ENCODE measurements at places on chromosomes 7 and 10. TPM values are rescaled to one million over a fixed set of nuclear protein-coding genes. Genes with fewer than 3 reads are reported as not detected.
A peak's percentile ranks its signal among the peaks of the same experiment; 100 is the strongest.

GRCh38 chr7:30800785-30801252, 29.6 kb downstream of the MINDY4 start:
- no peak overlapping the region for H3K27ac ChIP-seq
- peak; percentile 59 for DNase-seq
- H3K4me3 ChIP-seq: no peak overlapping the region
- no peaks in the 10 kb centered on the region for H3K4me1 ChIP-seq

- no peak for DNase-seq
- no peaks in the 10 kb centered on the region for H3K36me3 ChIP-seq
- H3K27ac ChIP-seq: no peak overlapping the region
- H3K27me3 ChIP-seq: no peaks in the 10 kb centered on the region
- H3K4me3 ChIP-seq: no peak overlapping the region
Measured at GRCh38 chr10:70943249-70943648, 54.9 kb upstream of the PCBD1 start.

GRCh38 chr7:95777269-95777668, 4.9 kb downstream of the DYNC1I1 start:
- H3K4me3 ChIP-seq: no peak overlapping the region
- H3K4me1 ChIP-seq: no peaks in the 10 kb centered on the region
- no peak overlapping the region for H3K27ac ChIP-seq
- no peaks in the 10 kb centered on the region for H3K36me3 ChIP-seq
- H3K27me3 ChIP-seq: peaks cover 15% of the 10 kb centered on the region
- no peak for DNase-seq

DNA sequence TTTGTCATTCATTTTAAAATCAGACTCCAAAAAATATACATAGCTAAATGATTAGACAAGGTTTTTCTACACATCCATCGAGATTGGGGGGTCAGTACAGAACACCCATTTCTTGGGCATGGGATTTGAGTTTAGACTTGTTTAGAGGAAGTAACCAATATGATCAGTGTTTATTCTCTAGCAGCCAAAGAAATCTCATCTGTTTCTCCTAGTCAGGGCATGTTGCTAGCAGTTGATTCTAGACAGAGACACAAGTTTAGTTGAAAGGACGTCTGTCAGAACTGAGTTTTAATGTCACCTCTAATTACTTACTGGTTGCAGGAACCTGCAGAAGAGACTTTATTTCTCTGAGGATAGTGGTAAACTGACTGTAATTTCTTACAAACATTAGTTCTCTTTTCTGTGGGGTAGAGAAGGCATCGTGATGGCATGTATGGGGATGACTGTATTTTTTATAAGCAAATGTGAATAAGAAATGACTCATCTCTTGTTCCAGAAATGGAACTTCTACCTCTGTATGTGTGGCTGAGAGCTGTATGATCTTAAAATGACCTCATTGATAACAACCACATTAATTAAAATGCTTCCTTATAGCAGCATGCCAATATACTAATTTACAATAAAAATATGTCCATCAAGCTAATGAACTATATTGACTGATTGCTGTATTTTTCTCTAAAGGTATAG, 30.6 kb upstream of the RHOBTB1 start:
- H3K4me1 ChIP-seq: no peaks in the 10 kb centered on the region
- H3K36me3 ChIP-seq: no peaks in the 10 kb centered on the region
- no peak overlapping the region for H3K27ac ChIP-seq
- H3K4me3 ChIP-seq: no peak overlapping the region
- H3K27me3 ChIP-seq: peaks cover 8% of the 10 kb centered on the region

- H3K27ac ChIP-seq: no peak overlapping the region
- no peaks in the 10 kb centered on the region for H3K36me3 ChIP-seq
- no peaks in the 10 kb centered on the region for H3K27me3 ChIP-seq
- no peak overlapping the region for H3K4me3 ChIP-seq
- H3K4me1 ChIP-seq: no peaks in the 10 kb centered on the region
- DNase-seq: no peak
Measured at GRCh38 chr10:22723343-22723779, 9.0 kb upstream of the PIP4K2A start.

DNA sequence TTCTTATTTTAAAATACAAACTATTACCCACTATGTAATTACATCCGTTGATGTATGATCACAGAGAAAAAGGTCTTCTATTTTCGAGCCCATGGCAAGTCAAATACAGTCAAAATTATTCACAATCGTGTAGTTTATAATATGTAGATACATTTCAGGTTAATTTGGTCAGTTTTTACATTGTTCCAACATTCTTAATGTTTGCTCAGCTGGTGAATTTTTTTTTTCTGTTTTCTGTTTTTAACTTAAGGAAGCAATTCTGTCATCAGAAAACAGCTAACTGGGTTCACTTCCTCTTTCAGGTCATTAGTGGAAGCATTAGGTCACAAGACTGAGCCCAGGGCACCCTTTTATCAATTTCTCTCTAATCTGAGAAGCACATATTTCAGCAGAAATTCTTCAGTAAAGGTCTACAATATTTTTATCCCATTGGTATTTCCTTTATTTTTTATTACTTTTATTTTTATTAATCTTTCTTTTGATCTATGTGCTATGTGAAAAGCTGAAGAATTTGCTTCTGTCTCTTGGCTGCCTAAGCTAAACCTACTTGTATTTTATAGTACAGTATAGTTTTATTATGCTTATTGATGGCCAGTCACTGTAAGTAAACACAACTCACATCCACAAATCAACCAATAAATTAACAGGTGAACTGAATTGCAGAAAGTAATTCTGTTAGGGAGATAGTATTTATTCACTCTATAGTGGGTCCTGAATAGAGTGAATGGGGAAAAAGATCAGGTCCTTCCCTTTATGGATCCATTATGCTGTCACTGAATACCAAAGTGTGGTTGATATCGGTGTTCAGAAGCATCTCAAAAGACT, 84.6 kb downstream of the ICA1 start:
- H3K27me3 ChIP-seq: no peaks in the 10 kb centered on the region
- peaks cover 51% of the 10 kb centered on the region for H3K4me1 ChIP-seq
- no peaks in the 10 kb centered on the region for H3K36me3 ChIP-seq
- H3K4me3 ChIP-seq: peak overlapping the region; percentile 82

The NEUROD6 gene
- total RNA-seq: not detected

DNA sequence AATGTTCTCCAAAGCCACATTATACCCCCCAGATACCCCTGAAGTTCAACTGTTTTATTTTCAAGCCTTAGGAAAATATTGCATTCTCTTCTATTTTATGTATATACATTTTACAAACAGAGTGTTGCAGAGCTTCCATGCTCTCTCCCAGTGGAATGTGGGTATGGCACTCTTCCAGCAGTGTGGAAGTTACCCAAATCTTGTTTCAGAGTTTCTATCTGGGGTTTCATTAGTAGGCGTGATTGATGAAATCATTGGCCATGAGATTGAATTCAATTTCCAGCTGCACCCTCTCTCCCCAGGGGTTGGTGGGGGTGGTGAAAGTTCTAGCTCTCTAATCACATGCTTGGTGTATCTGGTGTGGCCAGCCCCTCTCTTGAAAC, 350.4 kb downstream of the RPS24 start:
- H3K4me3 ChIP-seq: no peak overlapping the region
- no peaks in the 10 kb centered on the region for H3K27me3 ChIP-seq
- no peaks in the 10 kb centered on the region for H3K4me1 ChIP-seq
- DNase-seq: no peak
- H3K27ac ChIP-seq: no peak overlapping the region

- H3K36me3 ChIP-seq: no peaks in the 10 kb centered on the region
- H3K27ac ChIP-seq: no peak overlapping the region
- no peaks in the 10 kb centered on the region for H3K27me3 ChIP-seq
- peak; percentile 11 for DNase-seq
- peak overlapping the region; percentile 32 for H3K4me3 ChIP-seq
- peaks cover 10% of the 10 kb centered on the region for H3K4me1 ChIP-seq
Measured at GRCh38 chr10:24519950-24520349, 203.7 kb downstream of the ARHGAP21 start.

The SBDS gene
- 285 TPM for total RNA-seq

DNA sequence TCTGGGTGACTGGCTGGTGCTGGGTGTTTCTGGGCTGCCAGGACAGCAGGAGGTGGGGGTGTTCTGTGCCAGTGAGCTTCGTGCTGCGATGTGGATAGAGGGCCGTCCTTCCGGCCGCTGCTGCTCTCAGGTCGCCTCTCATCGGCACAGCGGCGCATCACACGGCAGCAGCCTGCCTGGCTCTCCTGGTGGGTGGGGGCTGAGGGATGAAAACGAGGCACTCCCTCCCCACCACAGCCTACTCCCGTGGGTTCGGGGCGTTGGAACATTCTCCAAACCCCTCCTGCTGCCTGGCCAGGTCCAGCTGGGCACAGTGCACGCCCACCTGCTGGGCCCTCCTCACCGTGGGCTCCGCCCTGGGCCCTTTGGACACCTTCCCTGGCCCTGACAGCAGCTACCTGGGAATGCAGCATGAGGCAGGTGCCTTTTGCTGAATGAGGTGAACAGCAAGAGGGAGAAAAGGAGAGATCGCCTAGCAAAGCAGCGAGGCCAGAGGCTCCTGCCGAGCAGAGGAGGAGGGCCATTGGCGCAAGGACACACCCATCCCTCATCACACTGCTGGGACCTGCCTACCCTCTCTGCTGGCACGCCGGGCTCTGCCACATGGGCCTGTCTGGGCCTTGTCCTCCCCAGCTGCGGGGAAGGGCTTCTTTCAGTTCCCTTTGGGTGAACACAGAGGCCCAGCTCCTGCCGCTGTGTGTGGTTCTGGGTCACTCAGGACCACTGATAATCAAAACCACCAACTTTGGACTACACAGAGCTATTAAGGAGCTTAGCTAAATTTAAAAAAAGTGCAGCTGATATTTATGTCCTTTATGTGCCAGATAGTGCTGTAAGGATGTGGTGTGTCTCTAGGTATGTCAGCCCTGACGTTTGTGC, 33.4 kb downstream of the INPP5A start:
- no peak overlapping the region for H3K4me3 ChIP-seq
- H3K27ac ChIP-seq: no peak overlapping the region
- peaks cover 24% of the 10 kb centered on the region for H3K4me1 ChIP-seq
- DNase-seq: no peak
- H3K36me3 ChIP-seq: no peaks in the 10 kb centered on the region

DNA sequence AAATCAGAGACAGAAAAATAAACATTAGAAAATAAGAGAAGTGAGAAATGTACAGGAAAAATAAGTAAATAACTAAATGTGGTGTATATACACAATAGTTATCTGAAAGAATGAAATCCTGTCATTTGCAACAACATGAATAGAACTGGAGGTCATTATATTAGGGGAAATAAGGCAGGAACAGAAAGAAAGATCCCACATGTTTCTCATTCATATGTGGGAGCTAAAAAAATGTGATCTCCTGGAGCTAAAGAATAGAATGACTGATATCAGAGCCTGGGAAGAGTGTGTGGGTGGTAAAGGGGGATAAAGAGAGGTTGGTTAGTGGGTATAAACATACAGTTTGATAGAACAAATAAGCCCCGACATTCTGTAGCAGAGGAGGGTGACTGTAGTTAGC, 27.3 kb downstream of the PLXDC2 start:
- H3K4me1 ChIP-seq: no peaks in the 10 kb centered on the region
- H3K27ac ChIP-seq: no peak overlapping the region

- H3K27ac ChIP-seq: no peak overlapping the region
- H3K4me1 ChIP-seq: no peaks in the 10 kb centered on the region
- H3K4me3 ChIP-seq: no peak overlapping the region
Measured at GRCh38 chr7:152902870-152903860, 143.6 kb downstream of the ACTR3B start.

The EGR2 gene
- total RNA-seq: 7.5 TPM

DNA sequence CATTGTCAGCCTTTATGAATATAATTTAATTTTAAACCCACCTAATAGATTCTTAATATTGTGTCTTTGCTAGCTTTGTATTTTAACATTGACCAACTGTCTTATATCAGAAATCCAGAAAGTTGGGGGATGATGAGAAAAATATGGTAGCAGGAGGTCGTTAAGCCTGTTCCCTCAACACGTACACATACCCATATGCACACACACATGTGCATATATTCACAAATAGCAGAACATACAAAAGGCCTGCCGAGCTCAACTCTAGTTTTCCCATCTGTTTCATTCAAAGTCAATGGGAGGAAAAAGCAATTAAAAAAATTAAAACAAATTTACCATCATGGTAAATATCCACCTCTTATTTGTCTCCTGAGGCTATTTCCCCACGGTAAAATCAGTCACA, 25.9 kb upstream of the PTPRZ1 start:
- no peaks in the 10 kb centered on the region for H3K36me3 ChIP-seq
- no peak overlapping the region for H3K4me3 ChIP-seq
- no peak for DNase-seq
- no peak overlapping the region for H3K27ac ChIP-seq
- no peaks in the 10 kb centered on the region for H3K4me1 ChIP-seq
- no peaks in the 10 kb centered on the region for H3K27me3 ChIP-seq

- no peaks in the 10 kb centered on the region for H3K36me3 ChIP-seq
- H3K27me3 ChIP-seq: peaks cover 25% of the 10 kb centered on the region
- DNase-seq: no peak
Measured at GRCh38 chr10:13891128-13892000, 304.6 kb downstream of the PRPF18 start.

DNA sequence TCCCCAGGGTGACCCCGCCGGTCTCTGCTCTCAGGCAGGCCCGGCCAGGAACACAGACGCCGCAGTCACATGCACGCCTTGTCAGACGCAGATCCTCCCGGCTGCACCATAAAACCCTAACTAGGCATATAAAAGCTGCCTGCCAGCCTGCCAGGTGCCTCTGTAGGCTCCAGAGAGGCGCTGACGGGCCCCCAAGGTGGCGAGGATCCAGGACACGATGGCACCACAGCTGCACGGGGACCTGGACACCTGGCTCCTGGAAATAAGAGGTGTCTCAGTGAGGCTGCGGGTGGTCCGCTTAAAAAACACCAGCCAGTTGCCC, 21.9 kb upstream of the GDF10 start:
- no peak overlapping the region for H3K4me3 ChIP-seq
- no peaks in the 10 kb centered on the region for H3K4me1 ChIP-seq
- no peak overlapping the region for H3K27ac ChIP-seq
- DNase-seq: no peak
- H3K27me3 ChIP-seq: no peaks in the 10 kb centered on the region

DNA sequence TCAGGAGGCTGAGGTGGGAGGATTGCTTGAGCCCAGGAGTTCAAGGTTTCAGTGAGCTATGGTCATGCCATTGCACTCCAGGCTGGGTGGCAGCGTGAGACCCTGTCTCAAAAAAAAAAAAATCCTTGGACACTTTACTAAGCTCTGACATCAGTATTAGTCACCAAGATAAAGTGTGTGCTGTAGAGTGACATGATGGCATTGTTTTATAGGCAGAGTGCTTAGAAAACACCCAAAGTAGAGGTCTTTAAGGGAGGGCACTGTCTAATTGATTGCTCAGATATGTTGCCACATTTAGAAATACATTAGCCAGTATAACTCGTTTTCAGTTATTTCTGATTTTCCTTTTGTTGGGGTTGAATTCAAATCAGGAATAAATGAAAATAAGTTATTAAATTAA, 235.9 kb downstream of the REEP3 start:
- H3K27ac ChIP-seq: no peak overlapping the region
- no peak for DNase-seq
- no peaks in the 10 kb centered on the region for H3K4me1 ChIP-seq

The WIPF3 gene
- total RNA-seq: not detected

The CALHM3 gene
- not detected for total RNA-seq

Measured in CD4-positive, CD25-positive, alpha-beta regulatory T cell (primary cell).